ENCODE measurements at places on chromosomes 2 and 18.

DNA sequence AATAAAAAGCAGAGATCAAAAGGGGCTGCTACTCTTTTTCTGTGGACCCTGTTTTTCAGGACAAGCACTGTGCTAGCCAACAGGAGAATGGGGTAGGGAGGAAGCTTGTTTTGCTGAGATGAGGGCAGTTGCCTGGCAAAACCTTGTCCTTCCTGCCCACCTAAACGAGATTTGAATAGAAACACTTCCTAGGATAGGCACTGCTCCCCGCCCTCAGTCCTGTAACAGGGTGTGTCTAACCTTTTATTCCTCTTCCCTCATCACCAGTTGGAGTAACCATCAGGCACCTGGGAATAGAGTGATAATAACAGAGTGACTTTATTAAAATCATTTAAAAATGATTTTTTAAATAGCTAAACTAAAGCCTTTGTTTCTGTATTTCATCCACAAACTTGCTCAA is 368.8 kb downstream of the LNPK start:
- no peak for DNase-seq

DNA sequence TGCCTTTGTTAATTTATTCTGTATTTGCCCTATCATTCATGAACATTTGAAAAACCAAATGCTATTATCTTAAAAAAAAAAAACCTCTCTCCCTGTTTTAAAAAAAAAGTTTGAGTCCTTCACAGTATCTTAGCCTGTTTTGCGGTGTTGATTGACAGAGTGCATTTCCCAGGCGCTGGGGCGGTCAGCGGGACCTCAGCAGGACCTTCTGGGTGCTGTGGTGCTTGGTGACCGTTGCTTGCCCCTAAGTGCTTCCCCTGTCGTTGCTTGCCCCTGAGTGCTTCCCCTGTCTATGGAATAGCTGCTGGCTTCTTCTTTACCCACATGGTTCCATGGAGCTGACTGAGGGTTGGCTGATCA is 12.1 kb downstream of the ATP6V1C2 start:
- no peak for DNase-seq

DNA sequence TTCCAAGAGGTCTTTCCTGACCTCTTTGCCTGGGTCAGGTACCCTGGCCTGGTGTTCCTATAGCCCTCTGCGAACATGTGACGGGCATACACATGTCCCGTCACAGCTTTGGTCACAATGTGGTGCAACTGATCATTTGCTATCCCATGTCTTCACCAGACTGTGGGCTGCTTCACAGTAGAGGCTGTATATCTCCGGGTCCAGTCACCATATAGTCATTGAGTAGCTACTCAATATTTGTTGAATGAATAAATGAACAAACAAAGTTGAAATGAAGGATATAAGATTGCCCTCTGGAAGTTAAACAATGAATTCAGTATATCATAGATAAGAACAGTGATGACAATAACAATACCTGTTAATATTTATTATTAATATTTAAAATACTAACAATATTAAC is 16.8 kb downstream of the AOX1 start:
- no peak for DNase-seq

GRCh38 chr2:210445116-210445707 is 31.3 kb downstream of the LANCL1 start:
- peak; percentile 35 for DNase-seq

GRCh38 chr2:191625016-191625415 is 52.9 kb upstream of the NABP1 start:
- DNase-seq = no peak

GRCh38 chr2:176156301-176156806 is 753 bp upstream of the HOXD3 start:
- DNase-seq = no peak

DNA sequence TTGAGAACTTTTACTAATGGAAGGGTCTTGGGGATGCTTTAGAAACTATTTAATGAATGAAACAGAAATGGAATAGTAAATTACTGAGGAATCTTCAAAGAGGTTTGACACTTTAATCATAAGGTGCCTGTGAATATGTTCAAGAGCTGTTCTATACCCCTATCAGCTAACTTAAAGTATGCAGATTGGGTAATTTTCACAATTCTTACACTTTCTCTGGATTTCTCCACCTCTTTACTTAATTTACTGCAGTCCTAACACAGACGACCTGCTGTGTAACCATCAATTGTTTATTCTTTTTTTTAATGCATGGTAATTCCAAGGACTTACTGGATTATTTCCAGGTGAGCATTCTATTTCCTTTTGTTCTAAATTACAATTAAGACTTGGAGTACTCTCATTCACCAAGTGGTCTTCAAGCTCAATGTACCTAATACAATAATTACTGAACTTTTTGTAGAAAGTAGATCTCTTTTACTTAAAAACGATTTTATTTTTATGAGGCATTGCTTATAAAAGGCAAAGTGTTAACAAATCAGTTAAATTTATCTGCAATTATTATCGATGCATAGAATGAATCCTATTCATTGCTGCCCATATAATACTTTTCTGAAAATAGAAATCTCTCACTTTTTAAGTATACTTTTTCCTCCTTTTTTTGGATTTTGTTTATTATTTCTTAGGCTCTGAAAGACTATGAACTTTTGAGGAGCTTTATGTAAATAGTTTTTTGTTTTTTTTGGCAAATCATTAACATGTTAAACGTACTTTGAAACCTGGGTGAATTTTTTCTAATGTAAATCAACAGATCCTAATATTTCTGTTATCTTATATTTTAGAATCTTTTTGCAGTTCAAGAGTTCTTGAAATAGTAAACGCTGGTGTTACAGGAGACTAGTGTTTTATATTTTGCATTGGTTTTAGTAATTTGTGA is 5.5 kb downstream of the VSNL1 start:
- DNase-seq = no peak

GRCh38 chr2:187377340-187377739 is 70.7 kb downstream of the CALCRL start:
- no peak for DNase-seq

DNA sequence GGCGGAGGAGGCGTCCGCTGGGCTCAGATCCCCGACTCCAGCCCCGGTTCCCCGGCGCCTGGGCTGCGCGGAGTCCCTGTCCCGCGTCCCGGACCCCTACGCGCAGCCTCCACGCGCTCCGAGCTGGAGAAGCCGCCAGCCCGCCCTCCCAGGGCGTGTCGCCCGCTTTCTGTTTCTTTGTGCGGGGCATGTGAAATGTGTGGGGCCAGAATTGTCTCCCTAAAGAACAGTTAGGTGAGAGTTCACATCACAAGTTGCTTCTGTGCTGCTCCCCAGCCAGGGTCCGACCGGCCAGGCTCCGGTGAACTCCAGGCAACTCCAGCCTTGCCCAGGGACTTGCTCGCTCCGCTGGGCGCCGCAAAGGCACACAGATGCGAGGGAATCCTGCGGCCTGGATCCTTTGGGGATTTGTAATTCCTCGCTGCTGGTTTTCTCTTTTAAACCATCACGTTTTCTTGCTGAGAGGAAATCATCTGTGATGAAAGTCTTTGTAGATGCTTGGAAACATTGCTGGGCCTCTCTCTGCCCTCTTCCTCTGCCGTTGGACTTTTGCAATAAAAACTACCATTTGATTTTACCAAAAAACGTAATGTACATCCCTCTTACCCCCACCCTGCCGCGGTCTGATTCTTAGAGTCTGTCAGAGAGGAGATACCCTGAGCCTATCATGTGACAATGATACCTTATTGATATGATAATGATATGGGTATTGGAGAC is 631 bp downstream of the GYPC start:
- no peak for DNase-seq

GRCh38 chr2:224971214-224971613 is 71.1 kb downstream of the DOCK10 start:
- peak; percentile 12 for DNase-seq

GRCh38 chr2:160200921-160201320 is 849 bp upstream of the ITGB6 start:
- DNase-seq = peak; percentile 26

GRCh38 chr2:47079515-47080412 is 75.3 kb downstream of the STPG4 start:
- no peak for DNase-seq

DNA sequence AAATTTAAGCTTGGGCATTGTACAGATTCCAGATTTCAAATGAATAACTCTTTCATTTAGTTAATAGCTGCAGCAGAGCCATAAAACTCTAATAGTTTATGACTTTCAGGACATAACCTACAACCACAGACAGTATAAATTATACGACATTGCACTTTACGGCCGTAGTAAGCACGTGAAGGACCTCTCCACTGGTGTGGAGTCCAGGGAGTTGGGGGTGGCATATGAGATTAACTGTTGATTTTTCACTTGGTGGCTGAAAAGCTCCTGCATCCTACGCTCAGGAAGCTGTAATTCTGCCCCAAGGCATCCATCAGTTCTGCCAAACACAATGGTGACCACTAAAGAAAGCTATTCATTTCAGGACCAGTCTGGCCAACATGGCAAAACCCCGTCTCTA is 376.2 kb downstream of the SOX11 start:
- no peak for DNase-seq

GRCh38 chr2:11406958-11407381 is 59.0 kb downstream of the E2F6 start:
- peak; percentile 30 for DNase-seq

GRCh38 chr18:44852818-44853217 is 172.1 kb downstream of the SETBP1 start:
- peak; percentile 59 for DNase-seq

- no peak for DNase-seq
Observed at GRCh38 chr2:241227594-241227993, 39.1 kb downstream of the ANO7 start.

DNA sequence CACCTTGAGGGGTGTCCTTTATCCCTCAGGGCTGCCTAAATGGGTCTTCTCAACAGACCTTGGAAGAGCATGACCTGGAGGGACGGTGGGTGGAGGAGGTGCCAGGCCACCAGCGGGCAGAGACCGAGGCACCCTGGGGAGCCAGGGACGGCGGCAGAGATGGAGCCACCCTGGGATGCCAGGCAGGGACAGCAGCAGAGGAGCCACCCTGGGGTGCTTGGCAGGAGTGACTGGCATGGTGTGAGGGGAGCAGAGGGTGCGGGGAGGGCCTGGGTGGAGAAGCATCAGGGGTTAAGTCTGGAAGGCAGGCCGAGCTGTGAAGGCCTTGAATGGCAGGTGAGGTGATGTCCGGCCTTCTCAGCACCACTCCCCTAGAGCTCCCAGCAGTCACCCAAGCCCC is 56.1 kb downstream of the CIB4 start:
- DNase-seq = no peak

GRCh38 chr18:44880170-44880569 is 199.5 kb downstream of the SETBP1 start:
- DNase-seq = no peak
